Stimulated activated memory B cell treated with anti-CD40 and anti-IgM and Interleukin-4, amounts not matched to agents 10 μg/mL and 1 μg/mL and 100 μg/mL, for 72 hours (primary cell): ENCODE measurements at places on chromosomes 2 and 18.

DNA sequence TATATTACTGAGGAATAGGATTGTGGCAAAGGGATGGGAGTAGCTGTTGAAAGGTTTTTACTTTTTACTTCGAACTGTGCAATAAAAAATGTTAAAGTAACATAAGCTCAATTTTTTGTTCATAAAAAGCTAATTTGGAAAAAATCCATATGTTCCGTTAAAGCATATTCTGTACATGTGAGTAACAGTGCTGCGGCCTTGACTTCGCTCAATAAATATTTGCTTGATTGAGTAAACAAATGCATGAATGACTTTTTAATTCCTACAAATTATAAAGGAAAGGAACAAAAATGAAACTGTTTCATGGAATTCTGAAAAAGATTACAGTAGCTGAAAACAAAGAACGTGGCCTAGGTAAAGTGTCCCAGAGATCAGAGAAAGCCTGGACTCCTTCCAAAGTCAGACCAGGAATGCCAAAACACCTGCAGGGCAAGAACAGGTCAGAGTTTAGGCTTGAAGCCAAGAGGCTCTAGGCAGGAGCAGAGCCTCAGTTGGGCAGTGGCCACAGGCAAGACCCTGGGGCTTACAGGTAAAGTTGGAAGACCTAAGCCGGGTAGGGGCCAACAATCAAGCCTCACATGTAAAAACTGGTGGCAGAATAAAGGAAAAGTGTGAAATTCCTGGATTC is 44.3 kb upstream of the FIGN start:
- no peaks in the 10 kb centered on the region for H3K4me1 ChIP-seq
- H3K36me3 ChIP-seq = no peaks in the 10 kb centered on the region
- no peaks in the 10 kb centered on the region for H3K27me3 ChIP-seq
- no peak overlapping the region for H3K27ac ChIP-seq
- no peak overlapping the region for H3K4me3 ChIP-seq

- no peak overlapping the region for H3K4me3 ChIP-seq
- H3K27me3 ChIP-seq = peaks cover 18% of the 10 kb centered on the region
- no peaks in the 10 kb centered on the region for H3K4me1 ChIP-seq
- no peaks in the 10 kb centered on the region for H3K36me3 ChIP-seq
These were observed 85.1 kb downstream of the CTAGE1 start for GRCh38 chr18:22332590-22332989.

- no peaks in the 10 kb centered on the region for H3K27me3 ChIP-seq
- peaks cover 40% of the 10 kb centered on the region for H3K4me1 ChIP-seq
- H3K27ac ChIP-seq = peak overlapping the region; percentile 69
- no peak for ATAC-seq
- H3K36me3 ChIP-seq = peaks cover 74% of the 10 kb centered on the region
- H3K4me3 ChIP-seq = no peak overlapping the region
These were observed 61.1 kb downstream of the SMCHD1 start for GRCh38 chr18:2716394-2717326.

GRCh38 chr18:67243799-67244587 is 272.5 kb downstream of the DSEL start:
- no peaks in the 10 kb centered on the region for H3K36me3 ChIP-seq
- H3K4me1 ChIP-seq = peaks cover 6% of the 10 kb centered on the region
- H3K27me3 ChIP-seq = no peaks in the 10 kb centered on the region
- no peak overlapping the region for H3K27ac ChIP-seq

GRCh38 chr2:15259356-15259756 is 301.8 kb downstream of the NBAS start:
- H3K4me1 ChIP-seq = no peaks in the 10 kb centered on the region
- H3K36me3 ChIP-seq = peaks cover 62% of the 10 kb centered on the region
- H3K27ac ChIP-seq = no peak overlapping the region
- no peak overlapping the region for H3K4me3 ChIP-seq
- no peak for ATAC-seq

GRCh38 chr2:104758199-104758620 is 95.7 kb upstream of the POU3F3 start:
- H3K4me1 ChIP-seq = no peaks in the 10 kb centered on the region
- peaks cover 11% of the 10 kb centered on the region for H3K27me3 ChIP-seq
- H3K36me3 ChIP-seq = no peaks in the 10 kb centered on the region
- H3K27ac ChIP-seq = no peak overlapping the region
- no peak for ATAC-seq

GRCh38 chr18:56696966-56697365 is 45.8 kb downstream of the WDR7 start:
- ATAC-seq = no peak
- no peak overlapping the region for H3K27ac ChIP-seq
- no peak overlapping the region for H3K4me3 ChIP-seq
- H3K27me3 ChIP-seq = no peaks in the 10 kb centered on the region

GRCh38 chr2:10844097-10844496 is 31.5 kb upstream of the PDIA6 start:
- H3K27ac ChIP-seq = no peak overlapping the region
- H3K4me3 ChIP-seq = no peak overlapping the region
- H3K27me3 ChIP-seq = peaks cover 47% of the 10 kb centered on the region
- H3K4me1 ChIP-seq = no peaks in the 10 kb centered on the region
- peaks cover 18% of the 10 kb centered on the region for H3K36me3 ChIP-seq

GRCh38 chr2:20593072-20594034 is 57.5 kb downstream of the HS1BP3 start:
- H3K4me3 ChIP-seq = no peak overlapping the region
- H3K27me3 ChIP-seq = peaks cover 37% of the 10 kb centered on the region
- no peak for ATAC-seq
- H3K27ac ChIP-seq = peak overlapping the region; percentile 43

DNA sequence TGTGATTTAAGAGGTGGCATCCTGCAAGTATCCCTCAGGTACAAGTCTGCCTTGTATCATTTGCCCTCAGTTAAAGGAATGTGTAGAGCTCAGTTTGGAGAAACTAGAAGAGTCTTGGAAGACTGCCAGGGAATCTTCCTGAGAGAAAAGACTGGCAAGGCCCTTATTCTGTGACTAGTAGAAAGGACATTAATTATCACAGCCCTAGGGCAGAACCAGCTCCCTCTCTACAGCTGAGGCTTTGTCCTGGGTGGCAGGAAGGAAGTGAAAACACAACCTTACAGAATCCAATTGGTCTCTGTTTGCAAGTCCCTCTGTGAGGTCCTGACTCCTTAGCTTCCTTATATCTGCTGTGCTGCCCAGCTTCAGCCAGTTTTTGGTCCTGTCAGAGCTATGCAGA is 385.9 kb upstream of the CYRIA start:
- H3K4me3 ChIP-seq = no peak overlapping the region
- no peak overlapping the region for H3K27ac ChIP-seq
- no peaks in the 10 kb centered on the region for H3K36me3 ChIP-seq

- H3K36me3 ChIP-seq = no peaks in the 10 kb centered on the region
- no peak overlapping the region for H3K4me3 ChIP-seq
- no peaks in the 10 kb centered on the region for H3K4me1 ChIP-seq
- no peak overlapping the region for H3K27ac ChIP-seq
These were observed 32.1 kb downstream of the GKN2 start for GRCh38 chr2:68920481-68921170.

DNA sequence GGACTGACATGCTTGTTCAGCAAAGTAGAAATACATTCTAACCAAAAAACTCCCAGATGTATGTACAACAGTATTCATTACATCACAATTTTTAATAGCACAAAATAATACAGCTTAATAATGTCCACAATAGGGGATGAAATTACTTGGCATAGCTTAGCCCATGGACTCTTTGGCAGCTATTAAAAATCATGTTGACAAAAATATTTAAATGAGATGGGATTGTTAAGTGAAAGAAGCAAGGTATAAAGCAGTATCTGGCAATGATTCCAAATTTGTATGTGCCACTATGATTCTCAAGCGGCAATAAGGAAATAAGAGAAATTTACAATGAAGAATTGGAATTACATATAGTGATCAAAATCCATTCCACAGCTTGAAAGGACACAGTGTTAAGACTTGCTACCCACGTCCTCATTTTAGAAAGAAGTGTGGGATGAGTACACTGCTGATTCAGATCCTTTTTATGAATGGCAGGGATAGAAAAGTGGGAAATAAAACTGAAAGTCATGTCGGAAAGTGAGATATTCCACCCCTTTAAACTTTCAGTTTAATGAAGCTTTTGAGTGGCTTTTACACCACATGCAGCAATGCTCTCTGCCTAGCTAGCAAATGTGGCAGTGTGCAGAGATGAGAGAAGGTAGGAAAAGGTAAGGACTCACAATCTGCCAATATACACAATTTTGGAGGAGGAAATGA is 2.4 kb downstream of the GAREM1 start:
- peaks cover 74% of the 10 kb centered on the region for H3K27me3 ChIP-seq
- ATAC-seq = no peak
- H3K4me1 ChIP-seq = peaks cover 36% of the 10 kb centered on the region
- no peaks in the 10 kb centered on the region for H3K36me3 ChIP-seq

- peak; percentile 84 for ATAC-seq
- H3K4me3 ChIP-seq = peak overlapping the region; percentile 78
- no peaks in the 10 kb centered on the region for H3K27me3 ChIP-seq
- peaks cover 48% of the 10 kb centered on the region for H3K4me1 ChIP-seq
These were observed 70.7 kb downstream of the CDC42EP3 start for GRCh38 chr2:37600735-37601134.

- H3K27ac ChIP-seq = no peak overlapping the region
- no peak for ATAC-seq
- no peaks in the 10 kb centered on the region for H3K27me3 ChIP-seq
- no peak overlapping the region for H3K4me3 ChIP-seq
These were observed 124.2 kb upstream of the ITGB6 start for GRCh38 chr2:160324161-160324800.

GRCh38 chr2:128320192-128320905 is 1.7 kb upstream of the HS6ST1 start:
- peaks cover 2% of the 10 kb centered on the region for H3K36me3 ChIP-seq
- H3K27me3 ChIP-seq = peaks cover 8% of the 10 kb centered on the region
- H3K27ac ChIP-seq = peak overlapping the region; percentile 23
- peaks cover 35% of the 10 kb centered on the region for H3K4me1 ChIP-seq
- ATAC-seq = no peak

- ATAC-seq = peak; percentile 60
- H3K4me1 ChIP-seq = peaks cover 24% of the 10 kb centered on the region
- H3K36me3 ChIP-seq = no peaks in the 10 kb centered on the region
These were observed 88.2 kb downstream of the PLB1 start for GRCh38 chr2:28583899-28584553.

- H3K4me1 ChIP-seq = peaks cover 17% of the 10 kb centered on the region
- H3K36me3 ChIP-seq = no peaks in the 10 kb centered on the region
- peak overlapping the region; percentile 61 for H3K4me3 ChIP-seq
- peaks cover 89% of the 10 kb centered on the region for H3K27me3 ChIP-seq
- ATAC-seq = no peak
- no peak overlapping the region for H3K27ac ChIP-seq
These were observed 12.8 kb downstream of the ALPG start for GRCh38 chr2:232419245-232420072.

DNA sequence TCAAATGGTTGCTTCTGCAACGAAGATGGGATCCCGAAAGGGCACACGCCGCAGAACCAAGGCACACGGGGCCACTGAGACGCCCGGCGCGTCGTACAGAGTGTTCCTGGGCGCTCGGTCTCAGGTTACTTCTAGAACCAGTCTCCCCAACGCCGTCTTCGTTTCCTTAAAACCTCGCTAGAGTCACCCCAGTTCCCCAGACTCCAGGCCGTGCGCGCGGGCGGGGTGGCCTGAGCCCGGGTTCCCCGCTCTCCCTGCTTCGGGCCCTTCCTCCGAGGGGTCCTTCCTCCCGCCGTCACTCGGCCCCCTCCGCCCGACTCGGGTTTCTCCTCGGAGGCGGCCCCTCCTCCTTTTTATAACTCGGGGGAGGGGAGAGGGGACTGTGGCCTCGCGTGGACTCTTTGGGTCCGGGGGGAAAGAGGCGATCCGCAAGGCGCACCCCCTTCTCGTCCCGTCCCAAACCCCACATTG is 774 bp upstream of the FZD7 start:
- no peak overlapping the region for H3K27ac ChIP-seq
- peak overlapping the region; percentile 80 for H3K4me3 ChIP-seq
- peak; percentile 48 for ATAC-seq
- H3K36me3 ChIP-seq = no peaks in the 10 kb centered on the region
- H3K4me1 ChIP-seq = peaks cover 14% of the 10 kb centered on the region

- H3K27me3 ChIP-seq = no peaks in the 10 kb centered on the region
- no peak for ATAC-seq
- H3K36me3 ChIP-seq = no peaks in the 10 kb centered on the region
- no peak overlapping the region for H3K27ac ChIP-seq
- no peak overlapping the region for H3K4me3 ChIP-seq
- no peaks in the 10 kb centered on the region for H3K4me1 ChIP-seq
These were observed 227.6 kb downstream of the FBXO15 start for GRCh38 chr18:73920033-73920432.

DNA sequence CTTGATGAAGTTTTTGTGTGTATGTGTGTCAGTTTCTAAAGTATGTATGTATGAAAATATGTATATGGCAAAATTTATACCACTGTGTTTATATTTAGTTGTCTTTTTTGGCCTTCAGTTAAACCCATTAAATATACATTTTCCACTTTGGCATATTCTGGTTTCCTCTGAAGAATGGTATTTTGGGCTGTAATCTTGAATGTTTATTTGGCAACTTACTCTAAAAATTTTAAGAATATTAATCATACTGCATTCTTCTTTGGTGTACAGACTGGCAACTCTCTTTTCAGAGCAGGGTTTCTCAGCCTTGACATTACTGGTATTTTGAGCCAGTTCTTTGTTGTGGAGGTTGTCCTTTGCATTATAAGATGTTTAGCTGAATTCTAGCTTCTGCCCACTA is 27.9 kb upstream of the CCBE1 start:
- no peaks in the 10 kb centered on the region for H3K36me3 ChIP-seq
- ATAC-seq = no peak
- no peak overlapping the region for H3K4me3 ChIP-seq

GRCh38 chr2:96952976-96953610 is 33.3 kb downstream of the FAM178B start:
- no peaks in the 10 kb centered on the region for H3K36me3 ChIP-seq
- H3K27ac ChIP-seq = no peak overlapping the region
- H3K4me3 ChIP-seq = no peak overlapping the region
- H3K27me3 ChIP-seq = peaks cover 41% of the 10 kb centered on the region

DNA sequence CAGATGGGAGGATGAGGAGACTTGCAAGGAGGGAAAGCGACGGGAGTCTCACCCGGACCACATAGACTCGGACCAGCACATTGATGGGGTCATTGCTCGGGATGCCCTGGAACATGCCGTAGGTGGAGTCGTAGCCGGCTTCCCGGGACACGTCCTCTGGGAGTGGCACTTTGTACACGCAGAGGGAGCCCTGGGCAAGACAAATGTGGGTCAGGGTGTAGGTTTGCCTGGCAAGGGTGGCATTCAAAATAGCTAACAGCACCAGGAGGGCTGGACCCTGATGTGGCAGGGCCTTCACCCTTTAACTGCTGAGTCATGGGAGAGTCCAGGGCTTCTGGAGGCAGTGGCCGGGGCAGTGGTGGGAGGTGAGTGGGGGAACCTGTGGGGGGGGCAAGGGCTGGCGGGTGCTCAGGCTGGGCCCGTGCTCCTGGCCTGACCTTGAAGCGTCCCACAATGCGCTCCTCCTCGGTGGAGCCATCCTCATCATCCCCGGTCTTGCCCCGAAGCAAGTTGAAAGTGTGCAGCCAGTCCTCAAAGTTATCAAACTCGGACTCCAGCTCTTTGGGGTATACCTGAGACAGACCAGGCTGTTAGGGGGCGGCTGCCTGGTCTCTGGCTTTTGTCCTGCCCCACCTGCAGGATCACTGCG is 11.1 kb downstream of the OTOF start:
- H3K27me3 ChIP-seq = peaks cover 14% of the 10 kb centered on the region
- no peak overlapping the region for H3K4me3 ChIP-seq
- no peak for ATAC-seq
- H3K4me1 ChIP-seq = no peaks in the 10 kb centered on the region
